Activated T-helper 1 cell treated with Interleukin-2 at 50 U/mL for 16 hours (primary cell): ENCODE measurements at places on chromosomes 3 and 15.

- no peak for DNase-seq
These were observed 47.6 kb downstream of the ANKRD28 start for GRCh38 chr3:15750143-15750542.

GRCh38 chr15:70259640-70260508 is 162.2 kb upstream of the TLE3 start:
- no peak for DNase-seq

DNA sequence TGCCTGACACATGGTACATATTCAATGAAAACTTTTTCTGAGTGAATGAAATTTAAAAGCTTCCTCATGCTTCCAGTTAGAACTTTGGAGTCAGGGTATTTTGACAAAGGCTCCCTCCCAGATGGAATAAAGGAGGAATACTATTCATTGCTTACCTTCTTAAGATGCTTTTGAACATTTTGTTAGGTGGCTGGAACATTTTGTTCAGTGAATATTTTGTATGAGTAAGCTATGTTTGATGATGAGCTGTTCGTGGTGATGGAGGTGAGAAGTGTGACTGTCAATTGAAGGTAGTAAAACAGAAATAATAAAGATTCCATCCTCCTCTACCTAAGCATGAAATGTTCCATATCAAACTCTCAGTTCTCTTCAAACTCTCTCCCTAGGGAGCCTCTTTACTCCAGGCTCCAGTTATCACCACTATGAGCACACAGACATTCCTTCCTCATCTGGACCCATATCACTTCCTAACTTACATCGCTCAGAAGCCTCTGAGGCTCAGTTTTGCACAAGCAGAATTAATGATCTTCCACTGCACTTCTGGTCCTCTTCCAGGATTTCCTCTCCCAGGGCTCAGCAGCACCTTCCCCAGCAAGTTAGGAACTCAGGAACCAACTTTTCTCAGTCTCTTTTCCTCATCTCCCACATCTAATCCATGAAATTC is 2.5 kb upstream of the AQP9 start:
- no peak for DNase-seq

DNA sequence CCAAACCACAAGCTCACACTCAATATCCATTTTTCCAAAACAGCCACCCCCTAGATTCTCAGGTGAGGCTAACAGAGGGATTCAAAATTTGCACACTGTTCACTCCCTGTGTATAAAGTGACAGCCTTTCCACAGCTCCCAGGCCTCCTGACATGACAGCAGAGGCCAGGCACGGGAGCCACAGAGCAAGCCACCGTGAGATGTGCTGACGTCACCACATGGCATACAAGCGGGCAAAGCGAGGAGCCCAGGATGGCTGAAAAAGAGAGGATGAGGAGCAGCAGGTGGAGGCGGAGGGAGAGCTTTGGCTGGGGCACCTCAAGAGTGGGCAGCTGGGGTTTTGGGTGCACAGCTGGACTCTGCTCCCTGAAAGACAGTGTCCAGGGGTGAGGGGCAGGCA is 27.1 kb downstream of the EHD4 start:
- no peak for DNase-seq

DNA sequence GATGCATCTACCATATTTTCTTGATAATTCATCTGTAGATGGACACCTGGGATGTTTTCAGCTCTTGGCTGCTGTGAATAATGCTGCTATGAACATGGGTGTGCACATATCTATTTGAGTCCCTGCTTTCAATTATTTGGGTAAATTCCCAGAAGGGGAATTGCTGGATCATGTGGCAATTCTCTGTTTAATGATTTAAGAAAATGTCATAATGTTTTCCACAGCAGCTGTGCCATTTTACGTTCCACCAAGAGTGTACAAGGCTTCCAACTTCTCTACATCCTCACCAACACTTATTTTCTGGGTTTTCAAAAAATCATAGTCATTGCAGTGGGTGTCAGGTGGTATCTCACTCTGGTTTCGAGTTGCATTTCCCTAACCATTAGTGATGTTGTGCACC is 64.4 kb downstream of the NSMCE3 start:
- no peak for DNase-seq

DNA sequence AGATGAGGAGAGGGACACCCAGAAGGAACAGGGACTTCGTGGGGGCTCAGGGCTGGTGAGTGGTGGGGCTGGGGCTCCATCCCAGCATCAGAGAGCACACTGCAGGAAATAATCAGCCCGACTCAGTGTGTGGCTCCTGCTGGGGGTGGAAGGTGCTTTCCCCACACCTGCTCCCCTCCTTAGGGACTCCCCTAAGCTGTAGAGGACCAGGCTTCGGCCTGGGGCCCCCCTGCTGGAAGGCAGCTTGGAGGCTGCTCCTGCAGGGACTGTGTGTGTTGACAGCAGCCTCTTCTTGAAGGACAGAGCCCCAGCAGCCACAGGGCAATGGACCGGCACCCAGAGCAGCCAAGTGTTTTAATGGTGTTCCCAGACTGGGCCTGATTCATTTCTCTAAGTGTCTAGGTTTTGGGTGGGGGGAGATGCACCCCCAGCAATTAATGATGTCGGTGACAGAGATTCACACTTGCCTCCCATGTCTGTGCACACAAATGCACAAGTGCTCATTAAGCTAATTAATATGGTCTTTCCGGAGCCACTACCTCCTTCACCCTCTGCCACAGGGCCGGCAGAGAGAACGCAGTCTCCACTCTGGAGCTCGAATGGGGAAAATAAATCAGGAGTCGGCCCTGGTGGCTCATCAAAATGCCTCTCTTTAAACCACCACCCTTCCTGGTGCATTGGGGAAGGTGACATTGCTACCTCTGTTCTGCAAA is 16.9 kb upstream of the FGD5 start:
- DNase-seq, result no peak

DNA sequence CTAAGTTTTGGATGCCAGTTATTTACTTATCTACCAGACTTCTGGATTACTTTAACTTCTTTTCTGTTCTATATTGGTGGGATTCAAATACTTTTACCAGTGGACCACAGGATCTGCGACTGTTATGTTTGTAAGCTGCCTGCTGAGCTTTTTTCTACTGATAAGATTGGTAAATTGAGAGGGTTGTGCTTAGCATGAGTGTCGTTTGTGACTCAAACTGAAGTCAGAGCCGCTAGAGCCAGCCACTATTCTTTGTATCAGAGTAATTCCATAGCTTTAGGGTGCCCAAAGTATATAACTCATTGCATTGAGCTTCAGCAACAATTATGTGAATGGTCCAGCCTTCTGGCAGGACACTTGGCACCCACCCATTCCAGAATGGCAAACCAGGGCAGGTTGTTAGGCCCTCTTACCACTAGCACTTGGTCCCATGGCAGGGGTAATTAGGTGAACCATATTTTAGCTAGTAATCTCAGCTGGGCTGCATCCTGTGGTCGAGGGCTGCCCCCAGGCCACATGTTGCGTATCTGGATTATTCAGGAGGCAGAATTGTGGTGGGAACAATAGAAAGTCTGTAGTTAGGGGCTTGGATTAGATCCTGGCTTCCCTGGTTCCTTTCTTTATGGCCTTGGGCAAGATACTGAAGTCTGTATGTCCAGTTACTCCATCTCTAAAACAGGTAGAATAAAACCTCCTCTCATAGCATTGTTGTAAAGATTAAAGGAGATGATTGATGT is 6.0 kb downstream of the PLCL2 start:
- DNase-seq, result no peak

DNA sequence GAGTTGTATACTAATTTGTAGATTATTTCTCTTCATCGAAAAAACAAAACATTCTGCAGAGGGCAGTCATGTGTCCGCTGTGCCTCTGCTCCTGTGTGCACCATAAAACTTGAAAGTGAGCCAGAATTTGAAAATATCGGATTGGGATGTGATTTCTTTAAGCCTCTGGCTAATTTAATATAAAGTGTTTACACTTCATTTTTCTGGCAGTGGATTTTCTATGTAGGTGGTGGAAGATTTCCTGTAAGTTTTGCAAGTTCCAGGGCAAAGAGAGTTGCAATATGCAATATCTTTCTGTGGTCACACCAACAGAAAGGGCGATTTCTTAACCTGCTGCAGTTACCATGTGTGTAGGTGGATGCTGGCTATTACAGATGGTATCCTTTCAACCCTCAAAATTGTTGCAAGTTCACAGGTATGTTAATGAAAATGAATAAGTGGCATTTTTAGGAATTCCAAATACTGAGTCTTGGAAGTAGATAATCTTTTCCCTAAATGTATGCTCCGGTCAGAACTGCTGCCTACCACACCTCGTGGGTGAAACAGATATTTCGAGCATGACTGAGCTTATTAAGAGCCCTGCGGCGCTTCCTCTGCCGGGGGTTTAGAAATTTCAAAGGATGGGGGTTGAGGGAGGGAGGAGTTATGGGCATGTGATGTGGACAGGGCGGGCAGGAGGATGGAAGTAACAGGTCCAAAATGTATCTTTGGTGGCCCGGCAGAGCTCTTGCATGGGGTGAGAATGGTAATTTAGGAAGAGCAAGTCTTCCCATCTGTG is 134.0 kb downstream of the PGPEP1L start:
- no peak for DNase-seq

- no peak for DNase-seq
These were observed 13.3 kb downstream of the STAC start for GRCh38 chr3:36393563-36393962.

- no peak for DNase-seq
These were observed 246.5 kb downstream of the ROBO1 start for GRCh38 chr3:79521221-79521848.

- no peak for DNase-seq
These were observed 524.8 kb upstream of the TBL1XR1 start for GRCh38 chr3:177721864-177722785.

- no peak for DNase-seq
These were observed 26.8 kb upstream of the TRH start for GRCh38 chr3:129947538-129948240.

- DNase-seq, result no peak
These were observed 239.9 kb upstream of the TPM1 start for GRCh38 chr15:62802612-62803011.

- DNase-seq, result no peak
These were observed 43.4 kb downstream of the RETNLB start for GRCh38 chr3:108713816-108714215.

DNA sequence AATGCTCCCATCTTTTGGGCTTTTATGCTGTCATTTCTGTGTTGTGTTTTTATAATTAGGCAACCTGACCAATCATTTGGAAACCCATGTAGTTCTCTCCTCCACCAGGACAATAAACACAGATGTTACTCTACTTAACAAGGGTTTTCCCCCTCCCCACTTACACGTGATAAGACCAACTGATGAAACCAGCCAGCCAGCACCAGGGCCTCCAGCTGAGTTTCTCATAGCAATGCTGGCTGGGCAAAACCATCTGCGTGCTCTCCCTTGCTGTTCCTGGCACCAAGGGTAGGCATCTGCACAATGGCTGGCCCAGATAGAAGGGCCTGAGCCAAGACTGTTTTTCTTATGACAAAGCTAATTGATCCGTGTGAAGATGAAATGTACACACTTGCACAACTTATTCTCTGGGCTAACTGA is 310.4 kb downstream of the PLCL2 start:
- DNase-seq, result no peak

DNA sequence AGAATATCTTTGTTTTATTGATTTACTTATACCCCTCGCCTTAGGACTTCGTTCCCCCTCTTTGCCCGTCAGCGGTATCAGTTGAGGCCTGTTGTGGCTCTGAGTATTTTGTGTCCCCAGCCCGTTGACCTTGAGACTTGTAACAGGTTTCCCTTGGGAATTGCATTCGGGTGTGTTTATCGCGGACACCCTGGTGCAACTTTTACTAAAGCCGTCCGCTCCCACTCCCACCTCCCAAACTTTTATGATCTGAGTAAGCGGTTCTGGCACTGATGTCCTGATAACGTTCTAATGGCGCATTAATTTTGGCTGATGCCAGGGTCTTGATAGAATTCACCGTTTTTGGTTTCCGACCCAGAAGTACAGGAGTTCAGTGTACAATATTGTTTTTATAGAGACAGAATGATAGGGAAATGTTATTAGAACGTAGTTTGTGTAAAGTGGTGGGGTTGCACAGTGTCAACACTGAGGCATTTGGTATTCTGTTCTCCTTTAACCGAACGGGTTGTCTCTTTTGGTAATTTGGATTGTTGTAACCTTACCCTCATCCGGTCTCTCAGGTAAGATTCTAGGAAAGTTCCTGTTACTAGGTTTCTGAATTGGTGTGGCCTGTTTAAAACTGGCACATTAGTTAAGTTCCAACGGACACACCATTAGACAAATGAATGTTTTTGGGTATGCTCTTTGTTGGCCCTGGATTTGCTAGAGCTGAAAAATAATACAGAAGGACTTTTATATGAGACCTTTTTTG is 47.8 kb downstream of the OIP5 start:
- DNase-seq, result no peak

- no peak for DNase-seq
These were observed 679.2 kb downstream of the NTRK3 start for GRCh38 chr15:87577336-87577735.

GRCh38 chr3:147960786-147961185 is 551.6 kb downstream of the ZIC1 start:
- DNase-seq, result no peak

DNA sequence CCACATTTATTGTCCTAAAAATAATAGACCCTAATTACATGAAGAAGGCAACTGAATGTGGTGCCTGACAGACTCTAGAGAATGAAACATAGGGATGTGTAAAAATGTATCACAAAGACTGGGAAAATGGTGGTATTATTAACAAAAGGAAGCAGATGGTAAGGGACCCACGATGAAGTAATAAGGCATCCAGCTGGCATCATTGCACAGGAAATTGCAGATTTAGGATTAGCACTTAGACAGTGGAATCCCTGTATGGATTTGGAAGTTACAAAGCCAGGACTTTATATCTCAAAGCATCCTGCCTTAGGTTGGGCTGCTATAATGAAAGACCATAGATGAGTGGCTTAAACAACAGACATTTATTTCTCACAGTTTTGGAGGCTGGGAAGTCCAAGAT is 104.3 kb downstream of the PPM1L start:
- DNase-seq, result no peak

- DNase-seq, result no peak
These were observed 55.9 kb downstream of the MDFIC2 start for GRCh38 chr3:70256566-70256965.

GRCh38 chr3:28971156-28971555 is 309.7 kb upstream of the RBMS3 start:
- no peak for DNase-seq

DNA sequence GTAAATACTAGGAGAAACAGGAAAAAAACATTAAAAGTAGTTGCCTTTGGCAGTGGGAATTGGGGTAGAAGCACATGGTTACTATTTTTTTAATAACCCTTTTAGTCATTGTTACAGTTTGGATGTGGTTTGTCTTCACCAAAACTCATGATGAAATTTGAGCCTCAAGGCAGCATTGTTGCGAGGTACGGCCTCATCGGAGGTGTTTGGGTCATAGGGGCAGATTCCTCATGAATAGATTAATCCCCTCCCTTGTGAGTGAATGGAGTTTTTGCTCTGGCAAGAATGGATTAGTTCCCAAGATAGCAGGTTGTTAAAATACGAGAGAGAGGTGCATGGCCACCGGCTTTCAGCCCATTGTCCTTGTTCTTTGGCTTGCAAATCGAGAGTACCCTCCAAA is 92.6 kb downstream of the LEKR1 start:
- DNase-seq, result no peak

GRCh38 chr15:68774120-68774519 is 46.6 kb downstream of the ANP32A start:
- DNase-seq, result no peak

GRCh38 chr15:40549894-40550293 is 14.9 kb downstream of the CCDC32 start:
- DNase-seq, result no peak
